BE2C (cell line): ENCODE measurements at places on chromosomes 5 and 9.

DNA sequence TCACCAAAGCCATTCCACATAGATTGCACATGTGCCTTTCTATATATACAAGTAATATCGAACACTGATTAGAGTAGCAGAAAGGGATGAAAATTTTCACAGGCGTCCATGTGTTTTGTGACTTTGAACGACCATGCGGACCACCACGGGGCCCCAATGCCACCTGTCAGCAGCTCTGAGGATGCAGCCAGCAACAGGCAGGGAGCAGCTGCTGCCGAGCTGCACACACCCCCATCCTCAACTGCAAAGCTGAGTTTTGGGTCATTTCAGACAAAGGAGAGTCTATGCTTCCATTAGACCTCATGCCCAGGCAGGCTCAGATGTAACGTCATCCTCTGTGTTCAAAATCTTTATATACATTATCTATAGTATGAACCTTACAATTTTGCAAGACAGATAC lies 503.8 kb downstream of the IRX1 start:
- DNase-seq = no peak

DNA sequence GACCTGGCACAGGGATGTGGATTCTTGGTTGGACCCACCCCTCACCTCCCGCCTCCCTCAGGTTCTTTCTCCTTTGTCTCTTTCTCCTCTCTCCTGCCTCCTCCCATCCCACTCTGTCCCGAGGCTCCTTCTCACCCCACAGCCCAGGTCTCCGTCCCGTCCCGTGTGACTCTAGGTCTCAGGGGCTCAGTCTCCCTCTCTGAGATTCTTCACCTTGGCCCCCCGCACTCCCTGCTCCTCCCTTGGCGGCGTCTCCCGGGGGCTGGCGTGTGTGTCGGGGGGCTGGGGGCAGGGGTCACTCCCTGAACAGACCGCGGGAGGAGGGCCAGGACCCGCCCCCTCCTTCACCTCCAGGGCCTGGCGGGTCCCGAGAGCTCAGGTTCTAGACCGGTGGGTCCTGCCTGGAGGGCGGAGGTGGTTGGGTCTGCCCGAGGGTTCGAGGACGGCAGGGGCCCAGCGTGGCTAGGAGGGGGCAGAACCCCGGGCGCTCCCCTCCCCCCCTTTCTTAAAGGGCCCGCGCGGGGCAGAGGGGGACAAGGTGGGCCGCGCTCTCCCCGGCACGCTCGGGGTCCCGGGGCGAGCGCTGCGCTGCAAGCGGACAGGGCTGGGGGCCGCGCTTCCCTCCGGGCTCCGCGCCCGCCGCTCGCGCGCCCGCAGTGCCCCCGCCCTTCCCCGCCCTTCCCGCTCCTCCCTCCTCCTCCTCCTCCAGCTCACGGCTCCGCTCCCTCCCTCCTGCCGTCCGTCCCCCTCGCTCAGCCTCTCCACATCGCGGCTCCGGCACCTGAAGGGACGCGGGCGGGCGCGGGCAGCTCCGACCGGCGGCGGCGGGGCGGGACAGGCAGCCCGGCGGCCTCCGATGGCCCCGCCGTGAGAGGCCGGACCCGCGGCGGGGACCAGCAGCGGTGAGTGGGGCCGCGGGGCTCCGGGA lies at the start of gene PSD2:
Gene PSD2 (plus strand): TSS at position 735 of the 928 bp plus-strand sequence. CDS start 13,633 bp downstream, outside the sequence.
- peak; percentile 53 for DNase-seq

DNA sequence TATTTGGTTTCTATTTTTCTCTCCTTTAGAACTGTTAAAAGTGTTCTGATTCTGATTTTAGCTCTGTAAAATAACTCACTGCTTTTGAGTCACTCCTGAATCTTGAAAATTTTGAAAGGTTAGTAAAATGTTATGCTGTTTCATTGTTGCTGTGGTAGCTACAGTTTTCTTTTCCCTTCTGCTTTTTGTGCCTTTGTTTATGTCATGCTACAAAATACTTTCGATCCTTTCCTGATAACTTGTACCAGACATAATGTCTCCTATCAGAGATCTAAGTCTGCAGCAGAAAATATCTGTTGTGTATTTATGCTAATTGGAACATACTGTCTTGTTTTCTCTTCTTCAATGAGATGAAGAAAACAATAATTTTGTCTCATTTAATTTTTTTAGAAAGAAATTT lies 26.9 kb upstream of the CEP120 start:
- DNase-seq = no peak

DNA sequence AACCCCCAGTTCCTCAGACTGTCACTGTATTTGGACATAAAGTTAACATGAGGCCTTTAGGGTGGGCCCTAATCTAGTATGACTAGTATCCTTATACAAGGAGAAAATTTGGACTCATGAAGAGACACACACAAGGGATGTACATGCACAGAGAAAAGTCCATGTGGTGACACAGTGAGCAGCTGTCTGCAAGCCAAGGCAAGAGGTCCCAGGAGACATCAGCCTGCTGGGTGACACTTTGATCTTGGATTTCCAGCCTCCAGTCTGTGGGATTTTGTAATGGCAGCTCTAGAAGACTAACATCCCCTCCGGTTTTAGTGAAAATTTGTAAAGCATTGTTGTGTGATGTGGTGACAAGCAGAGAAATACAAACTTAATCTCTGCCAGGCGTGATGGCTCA lies 66.1 kb downstream of the RAI14 start:
- DNase-seq = no peak

DNA sequence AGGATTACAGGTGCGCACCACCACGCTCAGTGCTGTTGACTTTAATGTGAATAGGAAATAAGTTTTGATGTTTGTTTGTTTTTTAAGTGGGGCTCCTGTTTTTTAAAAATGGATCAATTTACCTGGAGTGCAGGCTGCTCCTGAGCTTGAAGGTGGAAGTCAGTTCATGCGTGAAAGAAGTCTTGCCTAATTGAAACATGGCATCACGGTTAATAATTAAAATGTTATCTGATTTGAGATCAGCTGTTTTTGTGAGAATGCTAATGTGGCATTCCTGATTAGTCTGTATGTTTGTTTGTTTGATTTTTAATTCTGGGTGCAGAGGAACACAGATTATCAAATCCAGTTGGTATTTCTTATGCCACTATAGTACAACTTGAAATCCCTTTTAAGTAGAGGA lies 6.5 kb downstream of the SFXN1 start:
- no peak for DNase-seq

GRCh38 chr5:166188501-166189325 lies 2102.7 kb upstream of the WWC1 start:
- no peak for DNase-seq

- no peak for DNase-seq
Measured at GRCh38 chr5:105409695-105410094, 1847.1 kb upstream of the NUDT12 start.

DNA sequence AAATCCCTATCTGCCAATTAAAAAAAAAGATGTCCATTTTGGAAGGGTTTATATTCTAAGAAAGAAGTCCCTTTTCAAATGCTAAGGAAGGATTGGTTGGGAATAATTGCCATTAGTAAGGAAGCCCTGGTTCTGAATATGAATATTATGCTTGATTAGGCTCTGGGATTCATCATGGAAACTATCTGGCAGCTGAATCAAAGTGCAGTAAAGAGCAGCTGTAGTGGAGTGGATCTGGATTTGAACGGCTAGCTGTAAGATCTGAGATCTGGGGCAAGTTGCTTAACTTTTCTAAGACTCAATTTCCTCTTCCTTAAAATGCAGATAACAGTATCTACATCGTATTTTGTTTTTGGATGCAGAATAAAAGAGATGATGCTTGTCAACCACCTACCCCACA lies 10.5 kb downstream of the IL12B start:
- peak; percentile 32 for DNase-seq

GRCh38 chr5:66789434-66789833 lies 193.2 kb downstream of the MAST4 start:
- DNase-seq = no peak

GRCh38 chr9:89278997-89279739 lies 31.8 kb upstream of the CKS2 start:
- DNase-seq = peak; percentile 45

GRCh38 chr5:125348936-125349831 lies 602.7 kb upstream of the ZNF608 start:
- no peak for DNase-seq

DNA sequence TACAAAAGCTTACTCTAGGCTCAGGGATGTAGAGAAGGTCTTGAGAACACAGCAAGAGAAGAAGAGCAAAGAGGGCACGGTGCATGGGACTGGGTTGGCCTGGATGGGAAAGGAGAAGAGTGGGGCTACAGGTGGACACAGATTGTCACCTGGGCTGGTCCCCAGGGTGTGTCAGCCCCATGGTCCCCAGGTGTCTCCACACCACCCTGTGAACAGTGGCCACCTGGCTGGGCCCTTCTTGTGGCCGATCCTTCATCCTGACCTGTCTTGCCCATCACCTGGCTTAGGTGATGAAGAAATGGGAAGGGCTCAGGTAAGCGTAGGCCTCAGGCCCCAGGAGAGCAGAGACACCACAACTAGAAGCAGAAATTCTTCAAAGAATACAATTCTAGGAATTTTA lies 188.9 kb downstream of the TENT4A start:
- DNase-seq = no peak

- DNase-seq = no peak
Measured at GRCh38 chr5:4737868-4738267, 402.3 kb upstream of the ADAMTS16 start.

DNA sequence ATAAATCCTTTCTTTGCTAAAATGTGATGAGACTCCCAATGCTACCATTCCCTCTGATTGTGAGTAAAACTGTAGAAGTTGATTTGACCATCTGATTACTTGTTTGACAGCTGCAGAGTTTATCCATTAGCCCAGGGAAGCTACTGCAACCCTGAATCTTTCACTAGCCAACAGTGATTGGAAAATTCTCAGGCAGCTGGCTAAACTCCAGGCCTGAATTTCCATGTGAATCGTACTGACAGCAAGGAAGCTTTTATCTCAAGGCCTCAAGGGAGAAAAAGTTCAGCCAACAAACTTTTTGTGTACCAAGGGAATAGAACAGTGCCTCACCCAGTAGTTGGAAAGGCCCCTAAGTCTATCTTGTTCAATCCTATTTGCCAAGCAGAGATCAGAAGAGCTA lies 246.7 kb upstream of the TRPM3 start:
- DNase-seq = no peak

GRCh38 chr5:5456858-5457257 lies 34.4 kb downstream of the ICE1 start:
- DNase-seq = no peak

- DNase-seq = no peak
Measured at GRCh38 chr9:35426627-35427026, 63.3 kb upstream of the RUSC2 start.

DNA sequence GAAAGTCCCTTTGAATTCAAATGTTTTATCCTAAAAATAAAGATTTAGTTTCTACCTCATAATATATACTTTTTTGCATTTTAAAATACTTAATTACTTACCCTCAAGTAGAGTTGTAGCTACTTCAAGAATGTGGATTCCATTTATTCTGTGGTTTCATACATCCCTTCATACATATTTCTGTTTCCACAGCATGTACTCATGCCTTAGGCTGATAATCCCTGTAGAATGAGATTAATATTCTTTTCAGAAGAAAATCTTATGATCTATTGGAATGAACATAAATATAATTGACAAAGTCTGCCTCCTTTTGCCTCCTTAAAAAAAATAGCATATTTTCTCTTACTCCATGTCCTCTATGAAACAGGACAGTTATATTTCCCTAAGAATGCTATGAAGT lies 465.7 kb downstream of the DTWD2 start:
- no peak for DNase-seq

- DNase-seq = no peak
Measured at GRCh38 chr5:149298842-149299404, 27.3 kb downstream of the AFAP1L1 start.

GRCh38 chr5:40776658-40776977 lies 20.9 kb upstream of the TTC33 start:
- DNase-seq = no peak

DNA sequence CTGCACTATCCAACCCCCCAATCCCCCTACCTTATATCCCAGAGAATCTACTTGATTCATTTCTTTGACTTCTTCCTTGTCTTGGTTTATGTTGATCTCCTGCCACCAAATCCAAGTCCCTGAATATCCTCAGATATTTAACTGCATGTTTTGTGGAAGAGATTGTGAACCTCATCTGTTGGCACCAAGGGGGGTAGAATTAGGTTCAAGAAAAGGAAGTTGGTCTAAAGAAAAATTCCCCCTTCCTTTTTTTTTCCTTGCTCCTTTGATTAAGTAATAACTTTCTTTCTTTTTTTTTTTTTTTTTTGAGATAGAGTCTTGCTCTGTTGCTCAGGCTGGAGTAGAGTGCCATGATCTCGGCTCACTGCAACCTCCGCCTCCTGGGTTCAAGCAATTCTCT lies 526 bp upstream of the CD14 start:
- DNase-seq = no peak

- no peak for DNase-seq
Measured at GRCh38 chr5:139605887-139606286, 42.3 kb upstream of the CXXC5 start.

DNA sequence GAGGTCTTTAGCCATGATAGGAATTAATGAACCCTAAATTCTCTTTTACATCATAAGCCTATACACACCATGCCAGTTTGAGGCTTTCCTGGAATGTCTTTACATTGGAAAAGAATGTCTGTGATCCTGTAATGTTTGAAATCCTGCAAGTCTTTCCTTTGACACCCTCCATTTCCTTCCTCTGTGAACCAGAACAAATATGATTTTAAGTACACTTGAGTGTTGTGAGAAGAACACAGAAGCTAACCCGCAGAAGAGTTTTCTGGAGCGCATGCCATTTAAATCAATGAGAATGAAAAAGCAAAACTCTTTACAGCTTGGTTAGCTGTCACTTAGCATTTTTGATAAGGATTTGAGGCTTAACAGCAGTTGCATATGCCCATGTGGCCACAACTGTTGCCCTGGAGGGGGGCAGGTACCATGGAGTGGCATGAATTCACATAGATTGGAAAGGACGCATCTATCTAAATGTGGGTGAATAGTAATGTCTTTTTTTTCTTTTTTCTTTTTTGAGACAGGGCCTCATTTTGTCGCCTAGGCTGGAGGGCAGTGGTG lies 372.6 kb downstream of the KDM4C start:
- DNase-seq = peak; percentile 19

DNA sequence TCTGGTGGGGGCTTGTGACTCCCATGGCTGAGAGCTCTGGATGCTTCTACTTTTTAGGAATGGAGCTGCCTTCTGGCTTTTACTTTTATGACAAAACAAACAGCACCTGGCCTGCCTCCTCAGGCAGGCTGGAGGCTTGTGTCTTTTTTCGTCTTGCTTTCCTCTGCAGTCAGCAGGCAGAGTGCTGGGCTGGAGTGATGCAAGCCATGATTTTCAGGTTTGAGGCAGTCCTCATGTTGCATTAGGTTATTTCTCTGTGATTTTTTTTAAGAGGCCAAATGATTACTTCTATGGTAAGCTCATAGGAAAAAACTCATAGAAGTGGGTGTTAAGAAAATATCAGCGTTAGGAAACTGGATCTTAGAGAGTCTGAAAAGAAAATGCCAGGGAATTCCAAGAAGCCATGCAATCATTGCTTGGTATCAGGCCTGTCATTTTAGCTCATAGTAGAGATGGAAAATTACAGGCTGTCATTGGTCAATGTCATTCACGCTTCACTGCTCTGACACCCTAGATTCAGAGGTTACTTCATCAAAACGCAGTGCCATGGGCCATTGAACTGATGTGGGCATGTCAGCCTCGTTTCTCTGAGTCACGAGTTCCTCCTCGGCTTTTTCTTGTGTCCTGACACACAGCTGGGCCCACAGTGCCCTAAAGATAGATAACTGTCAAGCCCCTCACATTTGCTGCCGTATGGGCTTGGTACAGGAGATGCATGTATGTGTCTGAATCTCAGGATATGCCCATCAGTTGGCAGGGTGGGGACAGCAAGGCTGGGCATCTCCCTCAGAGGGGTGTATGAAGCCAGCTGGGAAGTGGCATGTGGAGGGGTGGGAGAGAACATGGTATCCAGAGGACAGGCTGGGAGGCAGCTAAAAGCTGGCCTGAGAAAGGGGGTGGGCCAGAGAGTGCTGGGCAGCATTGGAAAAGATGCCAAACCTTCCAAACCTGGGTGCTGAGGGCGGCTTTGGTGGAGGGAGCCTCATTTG lies 151.8 kb downstream of the HSPA4 start:
- DNase-seq = peak; percentile 39
